ENCODE measurements at places on chromosomes 2 and 18. TPM values are rescaled to one million over a fixed set of nuclear protein-coding genes. Genes with fewer than 3 reads are reported as not detected.

The SERPINB10 gene
- not detected for total RNA-seq

- no peak for DNase-seq
- H3K4me3 ChIP-seq, result no peak overlapping the region
- no peak overlapping the region for H3K27ac ChIP-seq
- no peaks in the 10 kb centered on the region for H3K27me3 ChIP-seq
- no peaks in the 10 kb centered on the region for H3K4me1 ChIP-seq
These were observed 25.8 kb downstream of the GCKR start for GRCh38 chr2:27522400-27522945.

GRCh38 chr18:58464104-58464625, 164.7 kb downstream of the ALPK2 start:
- no peak overlapping the region for H3K4me3 ChIP-seq
- no peaks in the 10 kb centered on the region for H3K27me3 ChIP-seq
- no peak overlapping the region for H3K27ac ChIP-seq
- H3K36me3 ChIP-seq, result no peaks in the 10 kb centered on the region

GRCh38 chr18:24930478-24930877, 421.5 kb downstream of the ZNF521 start:
- H3K27ac ChIP-seq, result no peak overlapping the region
- H3K27me3 ChIP-seq, result no peaks in the 10 kb centered on the region
- DNase-seq, result no peak
- H3K4me3 ChIP-seq, result no peak overlapping the region
- no peaks in the 10 kb centered on the region for H3K4me1 ChIP-seq

The ERBB4 gene
- 3.5 TPM for total RNA-seq

DNA sequence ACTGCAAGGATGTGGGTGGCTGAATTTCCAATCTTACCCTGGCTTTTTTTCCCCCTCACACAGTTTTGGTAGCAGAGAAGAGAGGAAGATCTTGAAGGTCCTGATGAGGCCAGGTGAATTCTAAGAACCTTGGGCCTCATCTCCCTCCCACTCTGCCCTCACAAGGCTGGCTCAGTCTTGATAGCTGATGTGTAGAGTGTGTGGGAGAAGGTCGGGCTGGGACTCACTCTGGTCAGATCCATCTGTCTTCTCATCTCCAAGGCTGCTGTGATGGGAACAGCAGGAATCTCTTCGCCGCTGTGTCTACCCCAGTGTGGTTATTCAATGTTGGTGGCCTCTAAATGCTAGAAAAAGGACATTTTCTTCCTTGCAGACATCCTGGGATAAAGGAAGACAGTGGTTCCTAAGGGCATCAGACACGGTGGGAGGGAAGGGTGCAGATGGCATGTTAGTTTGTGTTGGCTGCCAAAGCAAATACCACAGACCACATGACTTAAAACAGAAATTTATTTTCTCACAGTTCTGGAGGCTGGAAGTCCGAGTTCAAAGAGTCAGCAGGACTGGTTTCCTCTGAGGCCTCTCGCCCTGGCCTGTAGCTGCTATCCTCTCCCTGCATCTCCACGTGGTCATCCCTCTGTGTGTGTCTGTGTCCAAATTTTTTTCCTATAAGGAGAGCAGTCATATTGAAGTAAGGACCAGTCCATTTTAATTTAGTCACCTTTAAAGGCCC, 37.6 kb upstream of the MGAT4A start:
- H3K4me1 ChIP-seq, result no peaks in the 10 kb centered on the region
- no peaks in the 10 kb centered on the region for H3K36me3 ChIP-seq
- H3K27me3 ChIP-seq, result no peaks in the 10 kb centered on the region
- H3K4me3 ChIP-seq, result no peak overlapping the region

The FAP gene
- total RNA-seq, result 2.3 TPM

The SAP130 gene
- 25.3 TPM for total RNA-seq

GRCh38 chr18:78460558-78460957, 519.1 kb upstream of the SALL3 start:
- no peak for DNase-seq
- no peak overlapping the region for H3K27ac ChIP-seq
- H3K4me3 ChIP-seq, result no peak overlapping the region

The POMC gene
- total RNA-seq, result 1.9 TPM

DNA sequence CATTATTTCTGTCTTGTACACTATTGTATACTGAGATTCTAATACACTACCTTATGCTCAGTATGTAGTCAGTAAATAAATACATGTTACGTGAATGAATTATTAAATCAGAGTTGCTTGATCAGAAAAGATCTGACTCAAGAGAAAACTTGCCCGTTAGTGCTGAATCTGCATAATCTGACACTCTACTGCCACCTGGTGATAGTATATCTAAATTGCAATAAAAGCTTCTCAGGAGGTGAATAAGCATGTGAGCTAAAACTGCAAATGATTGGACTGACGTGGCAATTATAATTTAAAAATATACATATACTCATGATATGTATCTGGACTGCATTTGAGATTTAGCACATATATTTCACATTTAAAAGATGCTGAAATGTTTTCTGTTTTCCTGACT, 70.4 kb downstream of the KIAA1328 start:
- H3K27ac ChIP-seq, result no peak overlapping the region
- no peak for DNase-seq
- no peaks in the 10 kb centered on the region for H3K27me3 ChIP-seq
- no peak overlapping the region for H3K4me3 ChIP-seq

The REG3G gene
- 1.5 TPM for total RNA-seq

DNA sequence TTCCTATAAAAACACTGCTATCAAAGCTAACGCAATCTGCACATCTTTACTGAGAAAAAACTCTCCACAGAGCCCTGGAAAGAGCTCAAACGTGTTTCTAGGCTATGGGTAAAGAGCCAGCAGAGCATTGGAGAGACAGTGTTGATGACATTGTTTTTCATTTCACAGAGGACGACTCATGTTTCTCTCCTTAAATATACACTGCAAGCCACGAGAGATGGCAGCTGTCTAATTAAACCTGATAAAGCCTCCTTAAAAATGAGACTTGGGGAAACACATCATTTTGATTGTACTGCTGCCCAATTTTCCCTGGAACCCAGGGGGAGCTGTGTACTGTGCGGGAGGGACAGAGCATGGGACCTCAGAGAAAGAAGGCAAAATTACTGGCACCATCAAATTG, 294.3 kb upstream of the SETBP1 start:
- no peaks in the 10 kb centered on the region for H3K27me3 ChIP-seq
- no peak for DNase-seq
- no peak overlapping the region for H3K27ac ChIP-seq

GRCh38 chr2:80377071-80377470, 72.5 kb upstream of the LRRTM1 start:
- H3K4me1 ChIP-seq, result no peaks in the 10 kb centered on the region
- H3K4me3 ChIP-seq, result no peak overlapping the region
- DNase-seq, result no peak
- H3K27me3 ChIP-seq, result no peaks in the 10 kb centered on the region
- H3K27ac ChIP-seq, result no peak overlapping the region

- no peak overlapping the region for H3K27ac ChIP-seq
- DNase-seq, result no peak
- no peak overlapping the region for H3K4me3 ChIP-seq
- H3K27me3 ChIP-seq, result no peaks in the 10 kb centered on the region
These were observed 243.5 kb upstream of the ZNF521 start for GRCh38 chr18:25595274-25596060.

GRCh38 chr2:114218383-114218782, 224.1 kb upstream of the DPP10 start:
- H3K27ac ChIP-seq, result no peak overlapping the region
- DNase-seq, result no peak
- H3K36me3 ChIP-seq, result no peaks in the 10 kb centered on the region

GRCh38 chr18:12460874-12461273, 53.1 kb downstream of the PRELID3A start:
- no peak for DNase-seq
- H3K4me3 ChIP-seq, result no peak overlapping the region
- H3K27me3 ChIP-seq, result no peaks in the 10 kb centered on the region
- H3K27ac ChIP-seq, result no peak overlapping the region
- H3K36me3 ChIP-seq, result peaks cover 3% of the 10 kb centered on the region

DNA sequence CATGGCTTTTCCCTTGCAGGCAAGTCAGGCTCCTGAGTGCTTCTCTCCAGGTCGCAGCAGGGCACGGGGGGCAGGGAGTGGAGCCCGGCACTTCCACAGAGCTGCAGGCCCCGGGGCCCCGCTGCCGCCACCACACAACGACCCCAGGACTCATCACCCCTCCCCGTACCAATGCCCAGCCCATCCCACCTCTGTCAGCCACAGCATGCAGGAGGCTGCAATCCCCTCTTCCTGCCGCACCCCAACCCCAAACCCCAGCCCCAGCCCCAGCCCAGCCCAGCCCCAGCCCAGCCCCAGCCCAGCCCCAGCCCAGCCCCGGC, 288.0 kb downstream of the NDUFA10 start:
- H3K36me3 ChIP-seq, result no peaks in the 10 kb centered on the region
- H3K27me3 ChIP-seq, result no peaks in the 10 kb centered on the region
- no peak overlapping the region for H3K4me3 ChIP-seq
- H3K4me1 ChIP-seq, result no peaks in the 10 kb centered on the region
- DNase-seq, result no peak
- no peak overlapping the region for H3K27ac ChIP-seq

The ATF2 gene
- total RNA-seq, result 69.8 TPM

- H3K4me3 ChIP-seq, result no peak overlapping the region
- no peaks in the 10 kb centered on the region for H3K36me3 ChIP-seq
- no peaks in the 10 kb centered on the region for H3K27me3 ChIP-seq
- no peak overlapping the region for H3K27ac ChIP-seq
- H3K4me1 ChIP-seq, result no peaks in the 10 kb centered on the region
These were observed 114.6 kb upstream of the TEX51 start for GRCh38 chr2:126784045-126784444.

GRCh38 chr2:218898109-218898878, 17.6 kb downstream of the WNT10A start:
- no peaks in the 10 kb centered on the region for H3K36me3 ChIP-seq
- no peak overlapping the region for H3K4me3 ChIP-seq

GRCh38 chr2:12361506-12361905, 355.2 kb upstream of the TRIB2 start:
- H3K4me1 ChIP-seq, result no peaks in the 10 kb centered on the region
- H3K4me3 ChIP-seq, result no peak overlapping the region
- H3K36me3 ChIP-seq, result no peaks in the 10 kb centered on the region
- no peak overlapping the region for H3K27ac ChIP-seq
- no peaks in the 10 kb centered on the region for H3K27me3 ChIP-seq

DNA sequence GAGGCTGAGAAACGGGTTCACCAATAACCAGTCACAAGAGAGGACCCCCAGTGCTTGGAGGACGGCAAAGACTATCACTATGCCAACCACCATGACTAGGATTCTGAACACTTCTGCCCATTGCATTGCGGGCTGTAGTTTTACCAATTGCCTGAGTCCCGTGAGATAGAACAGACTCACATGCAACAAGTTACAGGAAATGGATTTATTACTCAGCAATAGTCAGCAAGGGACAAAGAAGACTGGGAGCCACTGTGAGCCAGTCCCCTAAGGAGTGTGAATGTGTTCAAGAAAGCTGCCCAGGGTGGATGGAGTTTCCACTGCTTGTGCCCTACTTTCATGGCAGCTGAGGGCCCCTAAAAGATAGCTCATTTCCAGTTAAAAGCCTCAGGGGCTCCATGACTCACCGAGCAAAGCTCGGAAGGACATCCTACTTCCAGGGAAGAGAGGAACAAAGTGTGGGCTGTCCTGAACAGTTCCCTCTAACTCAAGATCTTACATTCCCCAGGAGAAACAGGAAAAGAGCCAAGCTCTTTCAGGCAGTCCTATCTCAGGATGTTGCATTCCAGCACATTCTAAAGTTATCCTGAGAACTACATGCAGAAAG, 54.4 kb downstream of the SLC4A3 start:
- H3K27me3 ChIP-seq, result no peaks in the 10 kb centered on the region
- no peaks in the 10 kb centered on the region for H3K36me3 ChIP-seq
- no peaks in the 10 kb centered on the region for H3K4me1 ChIP-seq
- no peak overlapping the region for H3K4me3 ChIP-seq

- H3K27ac ChIP-seq, result no peak overlapping the region
- no peak overlapping the region for H3K4me3 ChIP-seq
- no peaks in the 10 kb centered on the region for H3K27me3 ChIP-seq
- H3K36me3 ChIP-seq, result no peaks in the 10 kb centered on the region
- no peaks in the 10 kb centered on the region for H3K4me1 ChIP-seq
These were observed 88.8 kb upstream of the DNMT3A start for GRCh38 chr2:25430556-25430955.

The GKN2 gene
- not detected for total RNA-seq

The OSBPL1A gene
- total RNA-seq, result 34.7 TPM

The ASTL gene
- not detected for total RNA-seq

GRCh38 chr2:223801736-223802135, 35.6 kb downstream of the AP1S3 start:
- DNase-seq, result no peak
- no peak overlapping the region for H3K4me3 ChIP-seq
- no peaks in the 10 kb centered on the region for H3K4me1 ChIP-seq
- no peaks in the 10 kb centered on the region for H3K27me3 ChIP-seq

The CD207 gene
- total RNA-seq, result 0.48 TPM

DNA sequence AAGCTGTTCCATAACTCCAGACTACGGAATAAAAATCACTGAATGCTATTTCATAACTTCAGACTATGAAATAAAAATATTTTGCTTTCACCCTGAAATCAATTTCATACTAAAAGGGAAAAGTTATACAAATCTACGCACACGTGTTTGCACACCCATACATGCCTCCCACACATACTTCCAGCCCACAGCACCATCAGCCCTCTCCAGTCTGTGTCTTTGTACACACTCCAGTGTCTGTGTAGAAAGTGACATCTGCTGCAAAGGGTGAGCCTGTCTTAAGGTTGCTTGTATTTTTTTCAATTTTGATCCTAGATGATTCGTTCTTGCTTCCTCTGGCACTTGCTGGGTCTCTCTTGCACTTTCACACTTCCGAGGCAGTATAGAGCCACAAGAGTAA, 53.6 kb downstream of the VIT start:
- H3K4me1 ChIP-seq, result no peaks in the 10 kb centered on the region
- no peaks in the 10 kb centered on the region for H3K27me3 ChIP-seq
- H3K36me3 ChIP-seq, result no peaks in the 10 kb centered on the region
- DNase-seq, result no peak

- no peaks in the 10 kb centered on the region for H3K36me3 ChIP-seq
- no peak overlapping the region for H3K4me3 ChIP-seq
- no peak for DNase-seq
- peaks cover 3% of the 10 kb centered on the region for H3K4me1 ChIP-seq
- H3K27ac ChIP-seq, result no peak overlapping the region
These were observed 10.1 kb downstream of the DCTN1 start for GRCh38 chr2:74369976-74370375.

The TTL gene
- total RNA-seq, result 22.0 TPM

- no peak overlapping the region for H3K4me3 ChIP-seq
- H3K27me3 ChIP-seq, result no peaks in the 10 kb centered on the region
- no peak overlapping the region for H3K27ac ChIP-seq
These were observed 118.4 kb upstream of the NOSTRIN start for GRCh38 chr2:168683996-168684395.

DNA sequence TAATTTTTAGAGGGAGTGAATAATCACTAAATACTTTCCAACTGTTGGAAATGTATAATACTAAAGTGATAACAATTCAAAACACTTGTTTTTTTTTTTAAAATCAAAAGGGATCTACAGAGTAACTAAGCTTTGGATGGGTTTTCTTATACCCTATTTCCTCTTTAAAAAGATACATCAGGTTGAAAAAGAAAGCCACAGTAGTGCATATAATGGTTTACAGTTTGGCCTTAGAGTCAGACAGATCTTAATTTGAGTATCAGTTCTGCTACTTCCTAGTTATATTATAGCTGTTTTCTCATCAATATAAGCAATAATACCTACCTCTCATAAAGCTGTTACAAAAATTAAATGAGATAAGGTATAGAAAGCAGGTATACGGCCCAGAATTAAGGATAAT, 28.5 kb downstream of the PSME4 start:
- no peaks in the 10 kb centered on the region for H3K4me1 ChIP-seq
- no peak for DNase-seq
- no peaks in the 10 kb centered on the region for H3K36me3 ChIP-seq
- no peaks in the 10 kb centered on the region for H3K27me3 ChIP-seq
- no peak overlapping the region for H3K27ac ChIP-seq
- no peak overlapping the region for H3K4me3 ChIP-seq

The REG1A gene
- not detected for total RNA-seq
